ENCODE measurements at places on chromosomes 11 and 22.

DNA sequence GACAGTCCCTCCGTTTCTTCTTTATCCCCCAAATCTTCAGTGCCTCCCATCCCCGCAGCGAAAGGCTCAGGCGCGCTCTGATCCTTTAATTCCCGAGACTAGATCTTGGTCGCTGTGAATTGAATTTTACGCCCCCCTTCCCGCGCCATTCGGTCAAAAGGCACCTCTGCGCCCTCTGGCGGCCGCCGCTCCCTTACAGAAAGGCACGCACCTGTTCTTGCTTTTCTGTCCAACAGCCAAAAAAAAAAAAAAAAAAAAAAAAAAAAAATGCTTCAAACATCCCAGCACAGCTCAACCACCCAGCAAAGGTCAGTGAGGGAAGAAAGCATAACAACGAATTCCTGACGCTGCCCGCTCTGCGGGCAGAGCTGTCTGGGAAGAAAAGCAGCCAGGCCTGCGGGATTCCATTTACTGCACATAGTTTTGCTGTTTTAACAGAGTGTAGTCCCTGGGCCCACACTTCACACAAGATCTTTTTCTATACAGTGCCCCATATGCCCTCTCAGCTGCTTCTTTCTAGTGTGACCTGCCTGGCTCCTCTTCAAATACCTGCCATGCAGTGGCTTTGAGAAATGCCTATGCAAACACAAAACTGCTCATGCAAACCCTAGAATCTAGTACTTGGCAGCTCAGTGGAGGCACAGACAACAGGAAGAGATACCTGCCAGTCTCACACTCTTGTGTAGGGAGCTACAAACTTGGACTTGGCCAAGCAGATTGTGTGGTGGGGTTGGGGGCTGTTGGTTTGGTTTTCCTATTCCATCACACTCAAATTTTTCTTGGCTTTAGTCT lies 1.3 kb upstream of the ESAM start:
- DNase-seq = peak; percentile 76

DNA sequence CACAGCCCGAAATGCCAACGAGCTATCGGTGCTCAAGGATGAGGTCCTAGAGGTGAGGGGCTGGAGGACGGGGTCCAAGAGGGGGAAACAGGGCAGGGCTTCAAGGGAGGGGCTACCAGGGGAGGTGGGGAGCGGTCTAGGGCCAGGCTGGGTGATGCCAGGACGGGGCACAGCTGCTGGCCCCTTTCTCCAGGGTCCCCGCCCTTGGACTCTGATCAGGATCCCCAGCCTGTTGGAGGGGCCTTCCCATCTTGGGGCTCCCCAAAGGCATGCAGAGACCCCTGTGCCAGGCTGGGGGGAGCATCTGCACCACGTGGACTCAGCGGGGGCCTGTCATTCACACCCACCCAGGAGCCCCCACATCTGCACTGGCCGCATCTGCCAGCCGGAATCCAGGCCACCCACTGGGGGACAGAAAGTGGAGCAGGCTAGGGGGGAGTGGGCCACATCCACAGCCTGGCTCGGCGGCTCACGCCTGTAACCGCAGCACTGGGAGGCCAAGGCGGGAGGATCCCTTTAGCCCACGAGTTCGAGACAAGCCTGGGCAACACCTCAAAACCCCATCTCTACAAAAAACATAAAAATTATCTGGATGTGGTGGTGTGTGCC lies 18.9 kb downstream of the EPS8L2 start:
- no peak for DNase-seq

GRCh38 chr11:69367211-69367964 lies 73.4 kb downstream of the MYEOV start:
- DNase-seq = peak; percentile 49

DNA sequence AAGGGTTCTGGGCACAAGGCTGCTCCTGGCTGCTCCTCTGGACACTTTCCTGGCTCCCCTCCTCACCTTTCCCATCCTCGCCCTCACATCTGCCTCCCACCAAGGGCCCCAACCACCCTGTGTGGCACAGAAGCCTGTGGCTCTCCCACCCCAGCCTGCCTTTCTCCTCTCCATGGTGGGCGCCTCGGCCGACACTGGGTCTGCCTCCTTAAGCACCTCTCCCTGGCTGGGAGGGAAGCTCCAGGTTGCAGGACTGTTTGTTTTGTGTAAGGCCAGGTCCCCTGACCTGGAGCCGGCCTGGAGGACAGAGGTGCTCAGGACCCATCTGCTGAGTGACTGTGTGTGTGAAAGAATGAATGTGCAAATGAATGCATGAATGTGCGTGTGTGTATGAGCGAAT lies 14.1 kb downstream of the MUC6 start:
- no peak for DNase-seq

GRCh38 chr11:69122326-69122629 lies 33.5 kb upstream of the SMIM38 start:
- no peak for DNase-seq

DNA sequence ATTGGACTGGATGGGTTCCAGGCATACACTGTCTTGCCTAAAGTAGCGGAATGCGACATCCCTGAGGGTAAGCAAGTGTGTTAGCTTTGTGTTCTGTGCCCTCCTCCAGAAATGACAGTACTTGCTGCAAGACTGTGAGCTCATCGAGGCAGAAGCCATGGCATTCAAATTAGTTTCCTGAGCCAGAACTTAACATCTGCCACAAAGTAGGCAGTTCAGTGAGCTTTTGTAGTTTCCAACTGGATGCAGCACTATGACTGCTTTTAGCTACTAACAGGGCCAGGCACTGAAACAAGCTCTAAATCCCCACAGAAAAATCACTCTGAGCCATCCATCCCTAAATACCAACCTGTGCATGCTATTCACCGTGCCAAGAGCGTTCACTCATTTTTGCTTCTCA lies 1.2 kb upstream of the FAR1 start:
- DNase-seq = no peak

GRCh38 chr11:93340223-93340622 lies 9.7 kb downstream of the DEUP1 start:
- no peak for DNase-seq

GRCh38 chr22:49655168-49655812 lies 172.4 kb downstream of the BRD1 start:
- peak; percentile 15 for DNase-seq

DNA sequence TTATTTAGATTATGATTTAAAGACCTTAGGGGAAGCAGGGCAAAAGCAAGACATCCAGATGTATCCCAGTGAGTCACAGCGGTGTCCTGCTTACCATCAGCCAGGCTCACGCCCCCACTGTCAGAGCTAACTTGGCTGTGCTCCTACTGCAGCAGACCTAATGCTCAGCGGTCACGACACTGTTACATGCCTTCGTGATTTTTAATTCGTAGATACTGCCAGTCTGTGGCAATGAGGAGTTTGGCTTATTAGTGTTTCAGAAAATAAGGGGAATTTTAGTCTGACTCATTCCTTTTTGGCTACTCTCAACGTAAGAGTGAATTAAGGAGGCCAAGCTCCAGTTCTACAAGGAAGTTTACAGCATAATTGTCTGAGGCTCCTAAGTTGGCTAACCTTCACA lies 22.7 kb downstream of the EFCAB6 start:
- DNase-seq = no peak

DNA sequence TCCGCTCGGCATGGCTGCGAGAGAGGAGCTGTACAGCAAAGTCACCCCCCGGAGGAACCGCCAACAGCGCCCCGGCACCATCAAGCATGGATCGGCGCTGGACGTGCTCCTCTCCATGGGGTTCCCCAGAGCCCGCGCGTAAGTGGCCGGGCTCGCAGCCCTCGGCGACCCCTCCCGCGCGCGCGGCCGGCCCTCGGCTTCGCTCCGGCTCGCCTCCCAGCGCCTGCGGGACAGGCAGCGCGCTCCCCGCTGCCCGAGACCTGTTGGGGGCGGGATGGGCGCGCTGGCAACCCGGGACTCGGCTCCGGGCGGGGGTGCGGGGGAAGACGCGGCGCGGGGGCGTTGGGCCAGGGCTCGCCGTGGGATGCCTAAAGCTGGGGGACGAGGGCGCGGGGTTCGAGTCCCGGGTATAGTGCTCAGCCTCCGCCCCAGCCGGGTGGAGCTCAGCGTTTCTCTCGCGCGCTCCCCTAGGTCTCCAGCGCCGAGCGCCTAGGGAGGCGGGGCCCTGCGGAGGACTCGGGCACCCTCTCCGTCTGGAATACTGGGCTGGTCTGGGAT lies 630 bp downstream of the UBASH3B start:
- DNase-seq = peak; percentile 76

- no peak for DNase-seq
Observed at GRCh38 chr11:28833670-28834069, 725.5 kb downstream of the METTL15 start.

Measured in NB4 (cell line).